Activated naive CD8-positive, alpha-beta T cell treated with anti-CD3 and anti-CD28 coated beads, Interleukin-2, amount 10 ng/mL, durations not matched to agents 7 days and 5 days (primary cell): ENCODE measurements at places on chromosomes 7 and 10. TPM values are rescaled to one million over a fixed set of nuclear protein-coding genes. Genes with fewer than 3 reads are reported as not detected.

DNA sequence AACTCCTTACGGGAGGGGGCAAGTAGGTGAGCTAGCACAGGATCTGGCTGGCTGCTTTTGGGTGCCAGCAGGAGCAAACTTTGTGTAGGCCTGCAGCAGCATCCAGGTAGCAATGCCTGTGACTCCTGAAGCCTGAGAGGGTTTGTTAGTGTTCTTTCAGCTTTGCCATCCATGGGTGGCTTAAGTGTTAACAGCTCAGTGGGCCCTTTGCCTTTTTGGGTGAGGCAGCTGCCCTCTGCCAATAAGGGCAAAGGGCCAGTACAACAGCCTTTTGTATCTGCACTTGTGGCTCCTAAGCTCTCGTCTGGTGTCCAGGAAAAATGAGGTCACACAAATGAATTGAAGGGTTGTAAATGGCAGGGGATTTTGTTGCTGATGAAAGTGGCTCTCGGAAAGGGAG is 359.0 kb upstream of the CHRM2 start:
- H3K27ac ChIP-seq, result no peak overlapping the region
- no peak for DNase-seq
- H3K36me3 ChIP-seq, result no peaks in the 10 kb centered on the region
- no peaks in the 10 kb centered on the region for H3K27me3 ChIP-seq

GRM3 gene
- not detected for total RNA-seq

MRPS16 gene
- total RNA-seq, result 78.4 TPM

- no peak for DNase-seq
- H3K4me3 ChIP-seq, result no peak overlapping the region
- no peaks in the 10 kb centered on the region for H3K4me1 ChIP-seq
- no peak overlapping the region for H3K27ac ChIP-seq
These were observed 402.4 kb upstream of the ADARB2 start for GRCh38 chr10:2139746-2140145.

GRCh38 chr7:128881458-128882125 is 18.9 kb downstream of the ATP6V1F start:
- H3K27me3 ChIP-seq, result peaks cover 2% of the 10 kb centered on the region
- no peak overlapping the region for H3K27ac ChIP-seq
- DNase-seq, result peak; percentile 24
- no peak overlapping the region for H3K4me3 ChIP-seq
- no peaks in the 10 kb centered on the region for H3K36me3 ChIP-seq
- H3K4me1 ChIP-seq, result peaks cover 7% of the 10 kb centered on the region

- H3K4me3 ChIP-seq, result peak overlapping the region; percentile 62
- no peak for DNase-seq
- H3K36me3 ChIP-seq, result peaks cover 3% of the 10 kb centered on the region
These were observed 24.8 kb downstream of the FAM53B start for GRCh38 chr10:124719213-124719851.

DNA sequence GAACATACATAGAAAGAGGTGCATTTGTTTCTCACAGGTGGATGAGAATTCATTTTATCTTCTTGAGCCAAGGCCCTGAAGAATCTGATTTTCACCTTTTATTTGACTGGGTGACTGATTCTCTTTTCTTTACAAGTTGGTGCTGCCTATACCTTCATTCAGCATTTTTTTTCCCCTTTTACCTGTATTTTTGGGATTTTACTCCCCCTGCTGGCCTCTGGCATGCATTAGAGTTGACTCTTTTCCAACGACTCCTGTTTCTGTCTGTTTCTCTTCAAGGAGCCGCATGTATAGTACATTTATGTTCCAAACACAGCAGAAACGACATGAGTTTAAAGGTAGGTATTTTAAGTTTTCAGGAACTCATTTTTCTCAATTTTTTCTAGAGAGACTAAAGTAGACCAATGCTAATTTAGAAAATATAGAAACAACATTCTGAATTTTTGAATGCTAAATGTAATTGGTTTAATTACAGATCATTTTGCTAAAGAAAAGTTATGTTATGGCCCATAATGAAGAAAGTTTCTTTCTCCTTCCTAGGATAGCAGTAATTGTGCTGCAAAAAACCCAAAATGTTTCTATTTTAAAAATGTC is 149.8 kb upstream of the HDAC9 start:
- H3K27ac ChIP-seq, result no peak overlapping the region
- peaks cover 3% of the 10 kb centered on the region for H3K27me3 ChIP-seq
- no peaks in the 10 kb centered on the region for H3K36me3 ChIP-seq
- H3K4me3 ChIP-seq, result no peak overlapping the region
- DNase-seq, result no peak

- no peaks in the 10 kb centered on the region for H3K27me3 ChIP-seq
- H3K27ac ChIP-seq, result no peak overlapping the region
- DNase-seq, result no peak
- H3K4me3 ChIP-seq, result no peak overlapping the region
- no peaks in the 10 kb centered on the region for H3K4me1 ChIP-seq
- H3K36me3 ChIP-seq, result no peaks in the 10 kb centered on the region
These were observed 9.5 kb upstream of the MICALL2 start for GRCh38 chr7:1468643-1469298.

LFNG gene
- 121 TPM for total RNA-seq

WNT8B gene
- 0.54 TPM for total RNA-seq

RNF133 gene
- not detected for total RNA-seq
